ENCODE measurements at places on chromosomes 13 and 19.

- DNase-seq = no peak
Observed at GRCh38 chr19:36605101-36605876, at the start of gene ZNF382. Gene ZNF382 (plus strand): TSS chr19:36605313. CDS start chr19:36609915, 4,602 bp downstream.

DNA sequence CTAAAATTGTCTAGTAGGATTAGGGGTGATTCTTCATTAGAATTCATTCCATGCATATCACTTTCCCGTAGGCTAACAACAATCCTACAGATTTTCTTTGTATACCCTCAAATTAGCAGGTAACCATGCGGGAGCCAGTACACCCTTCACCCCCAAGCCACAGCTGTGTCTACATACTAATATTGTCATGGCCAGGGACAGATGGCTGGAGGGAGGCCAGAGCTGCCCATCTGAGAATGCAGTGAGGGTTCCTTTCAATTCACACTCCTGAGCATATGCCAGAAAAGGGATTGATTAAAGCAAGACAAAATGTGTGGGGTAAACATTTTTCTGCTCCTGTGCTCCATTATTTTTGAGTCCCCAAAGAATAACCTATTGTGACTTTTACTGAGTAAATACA is 68.9 kb downstream of the FREM2 start:
- DNase-seq = no peak

GRCh38 chr13:44971656-44972595 is 17.3 kb downstream of the NUFIP1 start:
- no peak for DNase-seq

DNA sequence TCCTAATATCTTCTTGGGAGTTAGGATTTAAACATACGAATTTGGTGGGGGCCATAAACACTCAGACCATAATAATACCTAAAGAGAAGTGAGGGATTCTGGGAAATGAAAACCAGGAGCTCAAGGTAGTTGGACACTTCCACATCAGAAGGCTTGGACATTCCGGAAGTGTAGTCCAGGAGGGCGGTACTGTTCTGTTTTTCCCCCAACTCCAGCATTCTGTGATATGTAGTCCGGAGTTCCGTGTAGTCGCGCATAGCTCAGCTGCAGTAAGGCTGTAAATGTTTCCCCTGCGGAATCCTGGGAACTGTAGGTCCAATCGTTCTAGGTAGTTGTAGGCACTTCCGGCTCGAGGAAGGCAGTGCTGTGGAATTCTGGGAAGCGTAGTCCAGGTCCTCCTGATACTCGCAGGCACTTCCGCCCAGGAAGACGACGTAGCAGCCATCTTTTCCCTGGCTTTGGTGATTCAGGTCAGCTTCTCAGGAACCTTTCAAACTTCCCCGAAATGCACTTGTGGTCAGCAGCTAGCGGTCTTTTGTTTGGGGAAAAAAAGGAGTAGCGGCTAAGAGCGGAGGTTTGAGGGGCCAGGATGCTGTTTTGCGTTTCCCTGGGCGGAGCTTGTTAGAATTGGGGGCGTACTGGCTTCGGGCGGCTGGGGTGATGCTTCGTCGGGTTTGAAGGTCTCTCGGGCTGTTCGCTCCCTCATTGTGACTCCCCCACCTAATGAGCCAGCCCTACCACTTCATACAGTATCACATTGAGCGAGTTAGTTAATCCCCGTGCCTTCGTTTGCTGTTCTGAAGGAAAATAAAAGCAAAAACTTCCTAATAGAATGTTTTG is at the start of gene ZNF226:
Gene ZNF226, plus strand, starts transcription at position 428 of the 840 bp plus-strand sequence. CDS start 4,981 bp downstream, outside the sequence.
- no peak for DNase-seq

DNA sequence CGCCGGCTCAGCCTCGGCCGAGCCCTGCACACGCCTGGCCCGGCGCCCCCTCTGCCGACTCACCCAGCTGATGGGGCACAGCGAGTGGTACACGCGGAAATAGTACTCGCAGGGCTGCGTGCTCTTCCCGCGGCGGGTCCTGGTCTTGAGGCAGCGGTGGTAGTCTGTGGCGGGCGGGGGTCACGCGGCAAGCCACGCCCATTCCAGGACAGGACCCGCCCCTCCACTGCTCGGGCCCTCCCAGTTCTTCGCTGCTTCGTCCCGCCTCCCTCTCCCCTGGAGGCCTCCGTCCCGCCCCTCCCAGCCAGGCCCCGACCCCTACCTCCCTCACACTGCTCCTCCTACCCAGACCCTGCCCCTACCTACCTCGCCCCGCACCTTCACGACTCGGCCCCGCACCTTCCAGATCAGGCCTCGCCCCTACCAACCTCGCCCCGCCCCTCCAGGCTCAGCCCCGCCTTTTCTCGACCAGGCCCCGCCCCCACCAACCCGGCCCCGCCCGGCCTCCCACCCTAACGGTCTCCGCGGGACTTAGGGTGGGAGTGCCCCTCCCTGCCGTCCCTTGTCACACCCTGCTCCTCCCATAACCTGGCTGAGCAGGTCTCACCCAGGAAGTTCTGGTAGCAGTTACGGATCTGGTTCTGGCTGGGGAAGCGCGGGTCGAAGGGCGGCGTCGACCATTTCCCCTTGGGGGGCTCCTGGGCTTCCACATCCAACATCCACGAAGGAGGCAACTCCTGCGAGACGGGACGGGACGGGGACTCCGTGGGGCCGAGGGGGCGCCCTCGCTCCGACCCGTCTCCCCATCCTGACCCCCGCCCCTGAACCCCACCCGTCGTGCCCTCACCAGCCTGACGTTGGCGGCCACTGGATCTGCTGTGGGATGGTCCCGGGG is 469 bp downstream of the COX6B2 start:
- no peak for DNase-seq

All from vagina (tissue), 2 donors.